ENCODE measurements at places on chromosomes 7 and 10.

DNA sequence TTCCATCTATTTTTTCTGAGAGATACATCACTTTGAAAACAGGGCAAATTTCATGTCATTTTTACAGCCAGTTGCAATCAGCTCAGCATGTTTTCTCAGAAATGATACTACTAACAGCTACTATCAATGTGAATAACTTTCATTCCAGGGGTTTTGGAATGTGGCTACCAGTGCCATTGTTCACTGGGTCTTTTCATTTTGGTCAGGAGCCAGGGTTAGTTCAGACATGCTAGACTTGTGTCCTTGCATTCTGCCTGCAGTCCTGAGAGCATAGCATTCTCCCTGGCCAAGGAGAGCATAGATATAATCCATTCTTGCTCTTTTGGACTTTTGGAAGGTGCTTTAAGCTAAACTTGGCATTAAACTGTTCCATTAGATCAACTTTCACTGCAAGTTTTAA is 160.9 kb upstream of the NEBL start:
- no peak for DNase-seq

- no peak for DNase-seq
Measured at GRCh38 chr7:39172137-39172536, 194.4 kb downstream of the POU6F2 start.

GRCh38 chr10:91061608-91062007 is 140.7 kb upstream of the ANKRD1 start:
- no peak for DNase-seq

GRCh38 chr7:15680446-15680845 is 6.0 kb downstream of the MEOX2 start:
- DNase-seq = no peak

DNA sequence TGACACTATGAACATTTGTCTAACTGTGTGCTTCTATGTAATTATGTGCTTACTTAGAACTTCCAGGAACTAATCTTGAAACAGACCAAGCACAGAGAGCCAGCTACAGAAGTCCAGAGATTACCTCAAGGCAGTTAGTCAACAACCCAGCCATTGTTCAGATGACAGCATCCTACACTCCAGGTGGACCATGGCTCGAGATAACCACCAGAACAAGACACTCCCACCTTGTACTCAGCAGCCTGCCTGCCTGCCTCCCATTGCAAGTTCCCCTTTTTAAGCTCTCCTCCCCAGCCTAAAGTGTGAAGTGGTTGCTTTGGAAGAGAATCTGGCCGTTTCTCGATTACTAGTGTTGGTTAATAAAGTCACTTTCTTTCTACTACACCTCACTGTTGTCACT is 1080.6 kb upstream of the LRRN3 start:
- no peak for DNase-seq

DNA sequence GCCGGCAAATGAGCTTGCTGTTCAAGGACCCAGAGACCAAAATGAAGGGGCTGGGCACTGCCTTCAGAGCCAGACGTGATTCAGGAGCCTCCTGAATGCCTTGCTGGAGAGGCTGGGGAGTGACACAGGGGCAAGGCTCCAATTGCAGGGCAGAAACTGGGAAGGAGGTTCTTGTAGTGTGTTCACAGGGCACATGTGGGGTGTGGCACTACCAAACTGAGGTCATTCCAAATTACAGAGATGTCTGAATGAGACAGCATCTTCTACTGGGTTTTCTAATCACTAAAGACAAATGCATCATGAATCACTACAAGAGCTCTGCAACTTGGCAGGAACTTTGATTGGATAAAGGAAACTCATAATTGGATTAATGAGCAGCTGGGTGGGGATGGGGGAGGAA is 17.8 kb downstream of the CRTAC1 start:
- DNase-seq = no peak

GRCh38 chr10:88661018-88661417 is 3.2 kb upstream of the LIPF start:
- DNase-seq = no peak

GRCh38 chr7:99171731-99172130 is 27.8 kb upstream of the SMURF1 start:
- DNase-seq = no peak

DNA sequence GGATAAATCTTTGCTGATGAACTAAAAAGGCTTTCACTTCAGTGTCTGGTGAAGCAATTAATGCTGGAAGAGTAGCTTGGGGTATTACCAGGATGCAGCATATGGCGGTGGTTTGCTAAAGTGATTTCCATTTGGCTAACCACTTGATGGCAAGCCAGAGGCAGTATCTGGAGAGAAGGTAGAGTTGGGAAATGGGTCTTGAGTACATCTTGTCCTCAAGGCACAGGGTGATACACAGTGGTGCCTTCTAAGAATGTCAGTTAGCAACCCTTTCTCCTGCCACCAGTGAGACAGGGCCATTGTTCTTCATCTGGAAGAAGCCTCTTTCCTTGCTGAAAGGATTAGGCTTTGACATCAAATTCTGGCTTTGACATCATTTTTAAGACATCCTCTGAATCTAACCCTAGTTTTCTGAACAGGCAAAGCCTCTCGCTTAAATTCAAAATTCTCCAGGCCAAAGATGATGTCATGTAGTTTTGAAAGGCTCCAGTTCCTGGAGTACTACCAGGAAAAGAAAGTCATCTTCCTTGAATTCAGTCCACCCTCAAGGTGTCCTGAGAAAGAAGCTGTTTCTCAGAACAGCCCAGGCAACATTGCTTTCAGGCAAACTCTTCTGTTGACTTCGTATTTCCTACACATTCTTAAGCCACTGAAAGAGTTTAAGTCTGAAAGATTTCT is 162.4 kb downstream of the ARID5B start:
- DNase-seq = no peak

DNA sequence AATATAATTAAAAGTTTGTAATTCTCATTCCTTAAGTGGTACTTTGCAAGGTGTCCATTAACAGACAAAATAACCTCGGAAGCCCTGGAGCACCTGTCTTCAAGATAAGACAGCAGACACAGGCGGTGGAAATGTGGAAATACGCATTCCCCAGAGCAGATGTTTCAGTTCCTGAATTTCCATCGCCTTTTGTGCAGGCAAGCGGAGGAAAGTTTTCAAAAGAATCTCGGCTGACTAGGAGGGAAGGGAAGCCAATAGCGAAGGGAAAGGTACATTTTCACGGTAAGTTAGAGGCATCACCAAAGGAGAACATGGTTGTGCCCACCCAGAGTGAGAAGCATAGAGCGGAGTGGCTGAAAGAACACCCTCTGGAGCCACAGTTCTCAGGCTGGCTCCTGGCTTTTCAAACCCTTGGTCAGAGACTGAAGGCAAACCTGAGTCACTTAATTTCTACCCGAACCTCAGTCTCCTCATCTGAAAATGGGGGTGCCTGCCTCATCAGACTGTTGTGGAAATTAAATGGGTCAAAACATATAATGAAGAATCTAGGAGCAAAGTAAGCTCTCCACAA is 13.6 kb downstream of the CPA1 start:
- peak; percentile 39 for DNase-seq

GRCh38 chr7:157692460-157693011 is 355.7 kb downstream of the DNAJB6 start:
- DNase-seq = no peak

DNA sequence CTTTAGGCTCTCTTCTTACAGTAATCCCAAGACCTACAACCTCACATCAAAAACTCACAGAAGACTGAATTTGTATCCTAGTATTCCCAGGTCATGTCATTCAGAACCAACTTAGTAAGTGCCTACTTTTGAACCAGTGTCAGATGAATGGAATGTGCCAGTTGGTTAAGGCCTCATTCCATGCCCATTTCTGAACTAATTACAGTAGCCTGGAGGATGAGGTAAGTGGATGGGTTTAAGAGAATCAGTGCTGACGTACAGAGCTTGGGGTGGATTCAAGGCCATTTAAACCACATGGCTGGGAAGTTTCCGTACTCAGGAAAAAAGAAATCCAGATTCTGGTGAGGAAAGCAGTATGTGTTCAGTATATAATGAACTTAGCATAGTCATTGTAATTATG is 21.9 kb upstream of the FOXP2 start:
- no peak for DNase-seq

DNA sequence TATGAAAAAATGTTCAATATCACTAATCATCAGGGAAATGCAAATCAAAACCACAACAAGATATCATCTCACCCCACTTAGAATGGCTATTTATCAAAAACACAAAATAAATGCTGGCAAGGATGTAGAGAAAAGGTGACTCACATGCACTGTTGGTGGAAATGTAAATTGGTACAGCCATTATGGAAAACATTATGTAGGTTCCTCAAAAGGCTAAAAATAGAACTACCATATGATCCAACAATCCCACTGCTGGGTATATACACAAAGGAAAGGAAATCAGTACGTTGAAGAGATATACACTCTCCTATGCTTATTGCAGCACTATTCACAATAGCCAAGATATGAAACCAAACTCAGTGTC is 50.2 kb downstream of the CDK1 start:
- no peak for DNase-seq

DNA sequence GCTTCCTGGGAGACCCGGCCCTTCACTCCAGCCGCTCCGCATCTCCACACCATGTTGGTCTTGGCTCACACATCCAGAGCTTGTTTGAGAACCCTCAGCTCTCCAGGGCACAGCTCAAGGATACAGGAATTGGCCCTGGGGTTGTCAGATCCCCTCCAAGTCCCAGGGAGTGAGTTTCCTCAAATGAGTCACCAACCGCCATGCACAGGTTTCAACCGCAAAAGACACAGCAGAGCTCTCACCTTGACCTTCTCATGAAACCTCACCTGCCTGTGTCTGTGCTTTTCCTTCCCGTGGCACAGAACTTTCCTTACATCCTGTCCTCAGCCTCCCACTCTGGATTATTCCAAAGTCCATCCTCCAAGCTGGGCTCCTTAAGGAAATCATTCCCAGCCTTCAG is 20.6 kb downstream of the AZGP1 start:
- DNase-seq = no peak

GRCh38 chr10:107164992-107165391 is 486 bp upstream of the SORCS1 start:
- no peak for DNase-seq

DNA sequence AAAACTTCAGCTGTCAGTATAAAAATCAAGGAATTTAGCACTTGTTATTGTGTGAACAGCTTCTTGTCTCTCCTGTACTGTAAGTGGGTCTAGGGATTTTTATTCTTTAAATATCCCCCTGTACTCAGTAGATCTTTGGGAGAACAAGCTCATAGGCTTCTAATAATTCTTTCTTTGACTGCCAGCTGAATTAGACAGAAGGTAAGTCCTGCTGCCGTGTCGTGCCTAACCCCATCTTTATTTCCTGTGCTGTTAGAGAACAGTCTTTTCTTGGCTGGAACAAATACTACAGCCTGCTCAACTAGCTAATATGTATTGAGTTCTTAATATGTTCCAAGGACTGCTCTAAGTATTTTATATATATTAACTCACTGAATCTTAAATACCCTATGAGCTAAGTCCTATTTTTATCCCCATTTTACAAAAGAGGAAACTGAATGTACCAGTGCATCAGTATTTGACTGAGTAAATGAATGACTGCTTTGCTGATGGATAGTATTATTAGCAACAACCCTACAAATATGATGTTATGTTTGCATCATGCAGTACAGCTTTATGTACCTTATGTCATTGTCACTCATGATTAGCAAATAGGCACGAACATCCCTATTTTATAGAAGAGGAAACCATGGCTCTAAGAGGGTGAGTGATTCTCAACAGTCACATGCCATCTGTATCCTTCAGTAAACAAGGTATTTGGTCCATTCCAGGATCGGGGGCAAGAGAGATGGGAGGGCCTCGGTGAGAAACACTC is 5.5 kb upstream of the DUSP5 start:
- peak; percentile 93 for DNase-seq

DNA sequence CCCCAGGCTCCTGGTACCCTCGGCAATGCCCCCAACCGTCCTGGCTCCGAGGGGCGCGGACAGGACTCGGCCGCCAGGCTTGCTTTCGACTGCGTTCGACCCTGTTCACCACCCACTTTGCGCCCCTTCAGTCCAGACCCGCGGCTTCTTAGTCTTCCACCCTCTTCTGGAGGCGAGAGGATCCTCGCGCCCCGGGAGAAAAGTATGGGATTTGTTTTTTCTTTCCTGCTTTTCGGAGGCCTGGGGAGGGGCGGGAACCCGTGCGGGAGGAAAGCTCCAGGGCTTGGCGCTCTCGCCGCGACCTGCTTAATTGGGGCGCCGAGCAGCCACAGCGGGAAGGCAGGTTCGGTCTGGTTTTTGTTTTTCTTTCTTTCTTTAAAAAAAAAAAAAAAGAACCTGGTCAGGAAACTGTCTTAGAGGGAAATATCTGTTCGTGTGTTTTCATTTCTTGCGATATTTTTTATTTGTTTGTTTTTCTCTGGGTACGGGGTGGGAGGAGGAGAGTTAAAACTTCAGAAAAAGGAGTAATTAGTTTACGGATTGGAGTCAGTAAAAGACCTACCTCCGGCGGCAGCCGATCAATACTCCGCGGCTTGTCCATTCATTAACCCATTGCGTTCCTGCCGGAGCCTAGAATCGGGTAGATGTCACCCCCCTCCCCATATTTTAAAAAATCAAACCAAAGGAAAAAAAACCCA is 1.6 kb downstream of the EMX2 start:
- DNase-seq = no peak

DNA sequence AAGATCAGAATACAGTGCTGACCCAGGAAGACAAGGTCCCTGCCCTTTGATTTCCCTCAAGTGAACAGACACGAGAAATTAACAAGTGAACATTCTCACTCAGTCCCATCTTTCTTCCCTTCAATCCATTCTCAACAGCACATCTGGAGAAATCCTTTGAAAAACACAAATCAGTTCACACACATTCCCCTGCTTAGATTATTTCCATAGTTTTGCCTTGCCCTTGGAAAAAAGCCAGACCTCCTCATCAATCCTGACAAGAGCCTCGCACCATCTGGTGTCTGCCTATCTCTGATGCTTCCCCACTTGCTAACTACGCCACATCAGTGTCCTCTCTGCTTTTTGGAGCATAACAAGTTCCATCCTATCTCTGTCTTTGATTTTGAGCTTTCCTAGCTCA is 94.4 kb upstream of the KIAA1217 start:
- no peak for DNase-seq

GRCh38 chr10:6069081-6069931 is 7.1 kb upstream of the IL2RA start:
- DNase-seq = no peak

- no peak for DNase-seq
Measured at GRCh38 chr7:20241194-20241910, 24.2 kb upstream of the MACC1 start.

DNA sequence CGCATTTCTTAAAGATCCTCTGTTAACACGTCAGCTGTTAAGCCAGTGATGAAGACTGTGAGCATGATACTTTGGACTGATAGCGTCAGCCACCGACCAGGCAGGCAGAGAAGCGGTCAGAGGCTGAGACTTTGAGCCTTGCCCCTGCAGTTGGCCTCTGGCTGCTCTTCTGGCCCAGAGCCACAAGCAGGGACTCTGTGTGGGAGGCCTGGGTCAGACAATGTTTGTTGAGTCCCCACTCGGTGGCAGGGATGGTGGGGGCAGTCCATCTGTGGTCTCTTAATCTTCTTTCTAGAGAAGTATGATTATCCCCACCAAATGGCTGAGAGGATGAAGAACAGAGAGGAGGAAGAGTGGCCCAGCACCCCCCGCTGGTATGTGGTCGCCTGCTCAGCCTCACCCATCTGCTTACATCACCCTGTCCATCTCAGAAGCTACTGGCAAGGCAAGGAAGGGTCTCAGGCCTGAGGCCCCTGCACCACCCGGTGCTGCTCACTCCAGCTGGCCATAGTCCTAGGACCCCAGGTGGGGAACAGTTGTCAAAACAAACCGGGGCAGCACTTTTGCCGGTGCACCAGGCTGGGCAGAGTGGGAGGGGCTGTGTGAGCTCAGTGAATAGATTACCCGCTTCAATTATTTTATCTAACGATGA is 202.9 kb downstream of the GRID1 start:
- DNase-seq = no peak

Measured in suppressor macrophage treated with lipopolysaccharide for 1 hour (primary cell).